Kidney epithelial cell (primary cell): ENCODE measurements at places on chromosomes 4 and X. TPM values are rescaled to one million over a fixed set of nuclear protein-coding genes. Genes with fewer than 3 reads are reported as not detected.

The ADH7 gene
- total RNA-seq = not detected in 2 replicates

The DDX53 gene
- not detected in 2 replicates for total RNA-seq

The PDGFC gene
- total RNA-seq = 67.2 and 82.5 TPM in 2 replicates

The MAGEA2B gene
- total RNA-seq = not detected in 2 replicates

The EXOSC9 gene
- 27.9 and 39.2 TPM in 2 replicates for total RNA-seq

The SH3D19 gene
- 23.0 and 26.0 TPM in 2 replicates for total RNA-seq

The NLRP2B gene
- total RNA-seq = not detected in 2 replicates

The PRPS2 gene
- total RNA-seq = 24.3 and 25.4 TPM in 2 replicates

The SYNPO2 gene
- 0.42 and 0.68 TPM in 2 replicates for total RNA-seq

The DACH2 gene
- 0.13 and 0.27 TPM in 2 replicates for total RNA-seq

The MAGEA6 gene
- total RNA-seq = not detected in 2 replicates

The ADAMTS3 gene
- 3.4 and 3.5 TPM in 2 replicates for total RNA-seq

The RNF150 gene
- total RNA-seq = 3.2 and 5.4 TPM in 2 replicates

GRCh38 chr4:10063544-10064300 lies 42.4 kb upstream of the SLC2A9 start:
- peak; percentile 23 for DNase-seq

DNA sequence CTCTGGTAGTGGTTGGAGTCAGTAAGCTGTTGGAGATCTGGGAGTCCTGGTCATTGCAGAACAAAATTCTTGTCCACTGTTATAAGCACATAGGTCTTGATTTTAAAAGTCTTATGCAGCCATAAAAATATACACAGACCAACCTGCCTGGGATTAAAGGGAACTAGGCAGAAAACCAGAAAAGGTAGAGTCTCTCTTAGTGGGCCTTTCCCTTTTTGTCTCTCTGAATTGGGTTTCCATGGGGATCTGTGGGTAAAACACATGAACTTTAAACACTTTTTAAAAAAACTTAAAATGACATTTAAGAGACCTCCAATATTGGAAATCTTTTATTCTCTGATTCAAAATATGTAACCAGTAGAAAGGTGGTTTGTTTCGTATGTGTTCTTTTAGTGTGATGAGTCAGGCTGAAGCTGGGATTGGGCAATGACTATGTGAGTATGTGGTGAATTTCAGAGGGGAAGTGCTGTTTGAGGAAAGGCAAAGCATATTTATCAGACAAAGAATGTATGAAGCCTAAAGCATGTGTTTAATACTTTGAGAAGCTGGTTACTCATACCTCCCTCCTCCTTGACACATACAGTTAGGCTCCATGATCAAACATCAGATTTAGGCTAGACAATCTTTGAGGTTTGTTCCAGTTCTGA lies 29.6 kb downstream of the SLC16A2 start:
- DNase-seq = peak; percentile 67

DNA sequence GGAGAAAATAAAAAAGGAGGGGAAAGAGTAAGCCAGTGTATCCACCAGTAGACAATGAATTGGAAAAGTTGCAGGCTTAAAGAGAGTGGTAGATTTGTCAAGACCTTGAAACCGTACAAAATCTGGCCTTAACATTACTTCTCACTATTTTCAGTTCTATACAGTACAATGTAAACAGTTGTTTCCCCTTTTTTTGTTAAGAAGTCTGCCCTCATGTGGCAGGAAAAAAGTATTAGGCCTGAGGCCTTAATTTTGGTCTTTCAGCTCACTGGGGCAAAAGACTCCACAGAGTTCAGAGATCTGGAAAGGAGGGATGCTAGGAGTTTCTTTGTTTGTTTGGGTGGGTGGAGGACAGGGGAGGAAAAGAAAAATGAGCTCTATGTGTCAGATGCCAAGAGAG lies 92.8 kb upstream of the CCDC160 start:
- DNase-seq = no peak

- DNase-seq = no peak
These were observed 106.6 kb downstream of the CRLF2 start for GRCh38 chrX:1105671-1106419.

GRCh38 chr4:177125656-177126055 lies 184.0 kb upstream of the NEIL3 start:
- DNase-seq = no peak

GRCh38 chr4:47017494-47017893 lies 13.9 kb upstream of the GABRB1 start:
- no peak for DNase-seq

DNA sequence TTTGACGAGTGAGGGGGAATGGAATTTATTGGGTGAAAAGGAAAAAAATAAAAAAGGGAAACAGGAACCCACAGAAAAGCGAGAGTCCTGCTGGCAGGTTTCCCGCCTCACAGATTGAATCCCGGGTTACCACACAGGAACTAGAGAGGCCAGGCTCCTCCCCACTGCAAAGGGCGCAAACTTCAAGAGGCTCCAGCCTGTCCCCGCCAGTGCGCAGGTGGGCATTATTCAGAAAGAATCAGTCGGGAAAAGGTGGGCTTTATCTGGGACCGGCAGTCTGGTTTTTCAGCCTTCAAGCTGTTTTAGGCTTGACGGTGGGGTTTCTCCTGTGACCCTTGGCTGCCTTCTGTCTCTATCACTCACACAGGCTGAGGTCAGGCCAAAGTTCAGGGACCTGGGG lies 1496.8 kb downstream of the RPA4 start:
- no peak for DNase-seq

DNA sequence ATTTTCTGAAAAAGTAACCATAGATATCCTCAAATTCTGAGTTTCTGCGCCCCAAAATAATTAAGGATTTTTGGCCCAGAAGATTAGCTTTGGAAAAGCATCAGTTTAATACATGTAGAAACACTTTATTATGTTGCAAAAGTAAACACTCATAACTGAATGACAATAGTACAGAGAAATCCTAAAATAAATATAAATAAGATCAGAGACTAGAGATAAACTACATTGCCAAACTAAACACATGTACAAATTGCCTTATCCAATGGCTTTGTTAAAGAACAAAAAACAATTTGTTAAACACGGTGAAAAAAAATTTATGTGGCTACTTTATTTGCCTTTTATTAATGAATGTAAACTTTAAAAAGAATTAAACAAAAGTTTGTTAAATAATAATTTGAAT lies 17.5 kb downstream of the SPOCK3 start:
- no peak for DNase-seq

DNA sequence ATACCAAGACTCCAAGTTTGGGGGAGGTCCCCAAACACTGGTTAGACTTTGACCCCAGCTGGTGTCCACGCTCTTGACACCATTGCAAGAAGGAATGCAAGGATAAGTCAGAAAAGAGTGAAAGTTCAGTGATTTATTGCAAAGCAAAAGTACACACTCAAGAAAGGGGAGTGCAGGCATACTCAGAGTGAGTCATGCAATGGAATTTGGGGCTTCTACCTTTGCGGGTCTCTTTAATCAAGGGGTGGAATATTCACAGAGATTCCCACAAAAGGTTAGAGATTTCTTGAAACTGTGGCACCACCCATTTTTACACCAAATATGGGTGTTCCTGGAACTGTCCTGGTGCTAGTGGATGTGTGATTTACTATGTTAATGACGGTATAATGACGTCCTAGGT lies 5.2 kb upstream of the SMIM10L2A start:
- peak; percentile 12 for DNase-seq

GRCh38 chr4:140969296-140969695 lies 164.0 kb downstream of the RNF150 start:
- no peak for DNase-seq

DNA sequence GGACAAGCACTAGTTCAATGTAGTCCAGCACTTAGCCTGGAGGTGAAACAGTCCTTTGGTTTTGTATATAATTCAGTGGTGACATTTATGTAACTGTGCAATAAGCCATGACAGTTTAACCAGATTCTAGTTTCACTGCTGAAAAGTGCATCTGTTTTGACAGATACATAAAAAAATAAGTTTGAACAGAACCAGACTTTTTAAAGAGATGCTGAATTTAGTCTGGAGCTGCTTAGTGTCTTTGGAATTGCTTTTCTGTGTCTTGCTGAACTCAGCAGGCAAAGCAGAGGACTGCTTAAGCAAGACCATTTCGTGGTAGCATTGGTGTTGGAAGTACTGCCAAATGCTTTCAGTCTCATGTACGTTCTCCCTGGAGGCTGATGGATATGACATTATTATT lies 393.5 kb downstream of the MAPK10 start:
- DNase-seq = no peak

DNA sequence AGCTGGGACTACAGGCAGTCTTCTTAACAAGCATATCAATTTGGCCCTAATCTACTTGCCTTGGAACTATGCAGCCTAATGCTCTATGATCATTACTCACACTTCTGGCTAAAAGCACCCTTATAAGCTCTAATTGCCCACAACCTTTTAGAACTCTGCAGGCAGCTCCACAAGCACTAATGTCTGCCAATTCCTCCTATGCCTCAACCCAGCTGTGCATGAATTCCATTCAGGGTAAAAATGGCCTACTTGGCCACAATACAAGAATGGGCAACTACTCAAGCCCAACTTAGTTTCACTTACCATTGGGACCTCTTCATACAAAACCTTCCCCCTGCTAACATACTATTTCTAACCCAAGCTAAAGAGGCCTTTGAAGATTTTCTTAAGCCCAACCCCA lies 51.7 kb downstream of the ZNF718 start:
- no peak for DNase-seq

- no peak for DNase-seq
These were observed 474.0 kb upstream of the NDST3 start for GRCh38 chr4:117560329-117560728.

DNA sequence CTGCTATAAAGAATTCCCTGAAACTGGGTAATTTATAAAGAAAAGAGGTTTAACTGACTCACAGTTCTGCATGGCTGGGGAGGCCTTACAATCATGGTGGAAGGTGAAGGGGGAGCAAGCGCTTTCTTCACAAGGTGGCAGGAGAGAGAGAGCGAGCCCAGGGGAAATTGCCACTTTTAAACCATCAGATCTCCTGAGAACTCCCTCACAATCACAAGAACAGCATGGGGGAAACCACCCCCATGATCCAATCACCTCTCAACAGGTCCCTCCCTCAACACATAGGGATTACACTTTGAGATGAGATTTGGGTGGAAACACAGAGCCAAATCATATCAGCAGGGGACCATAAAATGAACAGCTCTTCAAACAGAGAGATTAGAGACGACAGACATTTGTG lies 198.6 kb downstream of the MAGEB5 start:
- DNase-seq = no peak

- no peak for DNase-seq
These were observed 1.3 kb downstream of the SMARCAD1 start for GRCh38 chr4:94208918-94209317.

DNA sequence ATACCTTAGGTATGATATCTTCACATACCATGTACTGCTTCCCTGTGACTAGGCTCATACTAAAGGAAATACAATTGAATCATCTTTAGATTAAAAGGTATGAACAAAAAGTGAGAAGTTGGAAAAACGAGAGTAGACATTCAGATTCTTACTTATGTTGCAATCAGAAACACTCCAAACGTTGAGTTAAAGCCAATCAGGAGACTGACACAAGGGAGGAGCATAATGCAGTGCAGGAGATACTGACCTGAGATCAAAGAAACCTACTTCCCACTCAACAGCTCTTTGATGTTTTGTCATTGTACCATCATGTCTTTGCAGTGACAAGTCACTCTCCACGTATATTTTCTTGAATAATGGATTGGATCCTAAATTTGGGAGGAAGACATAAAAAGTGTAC lies 8.9 kb upstream of the PCDH18 start:
- DNase-seq = no peak

GRCh38 chr4:87975466-87975865 lies at the start of gene SPP1:
TSS of gene SPP1 (plus strand) at chr4:87975714. CDS start at chr4:87976896, 1,182 bp downstream.
- peak; percentile 91 for DNase-seq

DNA sequence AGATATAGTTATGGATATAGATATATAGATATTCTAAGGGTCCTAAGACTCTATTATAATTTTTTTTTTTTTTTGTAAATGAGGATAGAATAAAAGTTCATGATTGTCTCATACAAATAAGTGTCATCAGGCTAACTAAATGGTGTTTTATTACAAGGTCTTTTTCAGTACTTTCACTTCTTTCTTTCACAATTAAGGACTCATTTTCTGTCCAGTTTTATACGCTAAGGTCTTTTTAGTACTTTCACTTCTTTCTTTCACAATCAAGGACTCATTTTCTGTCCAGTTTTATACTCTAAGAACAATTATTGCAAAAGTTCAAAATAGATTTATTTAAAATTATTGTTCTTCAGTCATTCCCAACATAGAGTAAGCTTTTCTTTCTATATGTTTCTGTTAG lies 32.7 kb downstream of the RUFY3 start:
- no peak for DNase-seq

DNA sequence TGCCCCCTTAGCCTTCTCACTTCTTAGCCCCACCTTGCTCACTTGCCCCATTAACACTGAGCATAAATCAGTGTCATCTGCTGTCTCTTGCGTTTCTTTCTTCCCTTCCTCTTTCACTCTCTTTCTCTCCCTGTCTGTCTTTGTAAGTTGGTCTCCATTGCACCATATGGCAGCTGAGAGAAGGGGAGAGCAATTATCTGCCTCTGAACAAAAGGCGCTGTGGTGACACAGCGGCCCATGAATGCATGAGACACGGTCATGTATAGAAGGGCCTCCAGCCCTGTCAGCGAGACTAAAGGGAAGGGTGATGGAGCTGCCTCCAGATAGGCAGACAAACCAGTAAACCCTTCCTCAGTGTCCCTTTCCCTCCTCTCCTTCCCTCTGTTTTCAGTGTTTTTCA lies 88.8 kb upstream of the PCDH18 start:
- DNase-seq = no peak

DNA sequence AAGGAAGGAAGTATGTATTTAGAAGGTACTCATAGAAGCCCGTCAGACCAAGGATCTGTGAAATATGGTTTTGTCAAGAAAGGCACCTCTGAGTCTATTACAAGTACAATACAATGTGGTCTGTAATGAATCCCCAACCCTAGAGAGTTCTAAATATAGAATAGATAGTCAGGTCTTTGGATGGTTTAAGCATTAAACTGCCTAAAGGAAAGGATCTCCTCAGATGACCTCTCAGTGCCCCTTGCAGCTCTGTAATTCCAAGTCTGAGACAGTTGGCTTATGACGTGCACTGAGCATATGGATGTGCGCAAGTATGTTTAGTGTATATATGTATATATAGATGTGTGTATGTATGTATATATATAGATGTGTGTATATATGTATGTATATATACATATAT lies 62.0 kb downstream of the CCSER1 start:
- no peak for DNase-seq

GRCh38 chr4:173556398-173557131 lies 26.5 kb upstream of the HAND2 start:
- DNase-seq = no peak

DNA sequence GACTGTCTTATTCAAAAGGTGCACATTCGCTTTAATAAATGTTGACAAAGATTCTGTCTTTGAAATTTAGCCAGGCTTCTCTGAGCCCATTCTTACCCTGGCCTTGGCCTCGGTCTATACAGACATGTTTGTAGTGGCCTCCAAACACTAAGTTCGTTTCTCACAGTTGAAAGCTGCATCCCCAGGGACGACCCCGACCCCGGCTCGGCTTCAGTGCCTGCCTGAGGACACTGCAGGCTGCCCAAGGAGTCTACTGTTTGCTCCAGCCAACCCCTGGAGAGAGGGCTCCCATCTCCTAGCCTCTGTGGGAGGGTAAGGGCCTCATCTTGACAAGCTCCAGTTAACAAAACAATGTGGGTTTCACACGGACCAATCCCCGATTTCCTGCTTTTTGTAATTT lies 390.6 kb upstream of the ZFP42 start:
- DNase-seq = no peak
